GM04503 (cell line): ENCODE measurements at places on chromosomes 7 and 10.
A peak's percentile ranks its signal among the peaks of the same experiment; 100 is the strongest.

- DNase-seq = no peak
These were observed 276.9 kb downstream of the DNAJB6 start for GRCh38 chr7:157613575-157614322.

- DNase-seq = no peak
These were observed 240.7 kb downstream of the COBL start for GRCh38 chr7:51075681-51076580.

- DNase-seq = no peak
These were observed 35.9 kb downstream of the TSPAN15 start for GRCh38 chr10:69486922-69487730.

DNA sequence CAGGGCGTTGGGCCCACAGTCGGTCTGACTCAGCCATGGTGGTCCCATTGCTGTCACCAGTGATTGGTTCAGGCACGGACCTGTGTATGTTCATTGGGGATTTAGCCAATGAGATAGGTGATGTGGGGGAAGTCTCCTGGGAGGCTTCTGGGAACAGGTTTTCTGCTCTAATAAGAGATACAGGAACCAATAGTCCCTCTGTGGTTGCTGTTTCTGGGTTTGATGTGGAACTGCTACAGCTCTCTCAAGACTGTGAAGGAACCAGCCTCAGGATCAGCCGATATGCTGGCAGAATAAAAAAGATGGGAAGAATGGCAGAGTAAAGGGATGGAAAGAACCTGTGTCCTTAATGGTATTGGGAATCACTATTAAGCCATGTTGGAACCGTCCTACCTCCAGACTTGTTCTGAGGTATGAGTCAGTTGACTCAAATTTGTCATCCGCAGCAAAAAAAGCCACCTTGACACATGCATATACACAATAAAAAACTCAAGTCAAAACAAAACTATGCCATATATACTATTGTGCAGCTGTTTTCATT, 70.6 kb downstream of the MCMBP start:
- no peak for DNase-seq

DNA sequence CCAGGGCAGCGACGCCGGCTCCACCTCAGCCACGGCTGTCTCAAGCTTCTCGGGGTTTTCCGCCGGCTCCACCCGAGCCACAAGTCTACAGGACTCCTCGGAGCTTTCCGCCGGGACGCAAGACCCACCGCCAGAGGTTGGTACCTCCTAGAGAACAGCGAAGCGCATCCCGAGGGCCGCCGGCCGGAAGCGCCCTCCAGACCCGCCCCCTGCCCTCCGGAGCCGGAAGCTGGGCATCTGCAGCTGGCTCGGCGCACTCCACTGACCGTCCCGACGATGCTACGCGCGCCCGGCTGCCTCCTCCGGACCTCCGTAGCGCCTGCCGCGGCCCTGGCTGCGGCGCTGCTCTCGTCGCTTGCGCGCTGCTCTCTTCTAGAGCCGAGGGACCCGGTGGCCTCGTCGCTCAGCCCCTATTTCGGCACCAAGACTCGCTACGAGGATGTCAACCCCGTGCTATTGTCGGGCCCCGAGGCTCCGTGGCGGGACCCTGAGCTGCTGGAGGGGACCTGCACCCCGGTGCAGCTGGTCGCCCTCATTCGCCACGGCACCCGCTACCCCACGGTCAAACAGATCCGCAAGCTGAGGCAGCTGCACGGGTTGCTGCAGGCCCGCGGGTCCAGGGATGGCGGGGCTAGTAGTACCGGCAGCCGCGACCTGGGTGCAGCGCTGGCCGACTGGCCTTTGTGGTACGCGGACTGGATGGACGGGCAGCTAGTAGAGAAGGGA, at the start of gene MINPP1:
Gene MINPP1, plus strand, starts transcription at position 254 of the 726 bp plus-strand sequence. Its CDS starts 23 bp downstream, at position 277.
- DNase-seq = peak; percentile 42

- DNase-seq = no peak
These were observed 22.2 kb downstream of the PARD3 start for GRCh38 chr10:34792881-34793280.

- no peak for DNase-seq
These were observed 130.0 kb downstream of the PAXIP1 start for GRCh38 chr7:154872811-154873499.

DNA sequence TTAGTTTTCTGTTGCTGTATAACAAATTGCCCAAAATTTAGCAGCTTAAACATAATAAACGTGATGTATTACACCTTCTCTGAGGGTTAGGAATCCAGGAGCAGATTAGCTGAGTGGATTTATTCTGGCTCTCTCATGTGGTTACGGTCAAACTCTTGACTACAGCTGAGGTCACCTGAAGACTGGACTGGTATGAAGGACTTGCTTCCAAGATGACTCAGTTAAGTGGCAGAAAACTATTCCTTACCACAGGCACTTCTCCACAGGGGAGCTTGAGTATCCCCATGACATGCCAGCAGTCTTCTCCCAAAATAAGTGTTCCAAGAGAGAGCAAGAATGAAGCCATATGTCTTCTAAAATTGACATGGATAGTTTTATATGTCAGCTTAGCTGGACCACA, 957.2 kb upstream of the GHITM start:
- DNase-seq = no peak

DNA sequence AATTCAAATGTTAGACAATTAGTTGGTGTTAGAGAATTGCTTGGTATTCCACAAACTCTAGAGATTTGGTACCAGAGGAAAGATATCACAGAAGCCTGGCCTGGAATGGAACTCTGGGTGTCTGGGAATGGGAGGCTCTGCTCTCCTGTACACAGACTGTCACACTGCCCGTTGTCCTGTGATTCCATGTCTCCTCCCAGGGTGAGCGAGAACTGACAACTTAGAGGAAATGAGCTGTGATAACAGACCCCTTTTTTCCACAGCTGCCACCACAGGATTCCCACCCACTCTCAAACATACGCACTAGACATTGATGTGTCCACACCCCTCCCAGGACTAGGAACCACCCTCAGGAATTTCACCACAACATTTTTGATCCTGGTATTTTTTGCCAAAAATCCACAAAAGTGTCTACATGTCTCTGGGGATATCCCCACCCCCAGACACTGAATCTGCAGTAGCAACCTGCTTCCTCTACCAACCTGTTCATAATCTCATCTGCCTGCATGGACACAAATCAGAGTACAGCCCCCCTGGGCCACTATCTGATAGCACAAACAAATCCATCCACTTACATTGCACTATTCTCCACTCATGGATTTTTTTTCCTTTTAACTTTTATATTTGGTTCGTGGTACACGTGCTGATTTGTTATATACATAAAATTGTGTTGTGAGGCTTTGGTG, 4.7 kb downstream of the ZNF273 start:
- DNase-seq = no peak
